GM03348 (cell line): ENCODE measurements at places on chromosomes 1 and 21.

- DNase-seq, result no peak
Observed at GRCh38 chr1:15334995-15335394, 74.7 kb upstream of the EFHD2 start.

- peak; percentile 85 for DNase-seq
Observed at GRCh38 chr1:212161231-212161781, 123.9 kb upstream of the PPP2R5A start.

DNA sequence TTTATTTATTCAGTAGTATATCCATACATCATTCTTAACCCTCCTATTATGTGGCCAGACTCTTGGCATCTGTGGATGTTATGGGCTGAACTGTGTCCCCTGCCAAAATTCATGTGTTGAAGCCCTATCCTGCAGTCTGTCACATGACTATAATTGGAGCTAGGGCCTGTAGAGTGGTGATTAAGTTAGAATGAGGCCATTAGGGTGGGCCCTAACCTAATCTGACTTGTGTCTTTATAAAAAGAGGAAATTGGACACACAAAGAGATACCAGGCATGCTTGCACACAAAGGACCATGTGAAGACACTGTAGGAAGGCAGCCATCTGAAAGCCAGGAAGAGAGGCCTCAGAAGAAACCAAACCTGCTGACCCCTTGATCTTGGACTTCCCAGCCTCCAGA lies 6.6 kb downstream of the ZMYND12 start:
- no peak for DNase-seq

DNA sequence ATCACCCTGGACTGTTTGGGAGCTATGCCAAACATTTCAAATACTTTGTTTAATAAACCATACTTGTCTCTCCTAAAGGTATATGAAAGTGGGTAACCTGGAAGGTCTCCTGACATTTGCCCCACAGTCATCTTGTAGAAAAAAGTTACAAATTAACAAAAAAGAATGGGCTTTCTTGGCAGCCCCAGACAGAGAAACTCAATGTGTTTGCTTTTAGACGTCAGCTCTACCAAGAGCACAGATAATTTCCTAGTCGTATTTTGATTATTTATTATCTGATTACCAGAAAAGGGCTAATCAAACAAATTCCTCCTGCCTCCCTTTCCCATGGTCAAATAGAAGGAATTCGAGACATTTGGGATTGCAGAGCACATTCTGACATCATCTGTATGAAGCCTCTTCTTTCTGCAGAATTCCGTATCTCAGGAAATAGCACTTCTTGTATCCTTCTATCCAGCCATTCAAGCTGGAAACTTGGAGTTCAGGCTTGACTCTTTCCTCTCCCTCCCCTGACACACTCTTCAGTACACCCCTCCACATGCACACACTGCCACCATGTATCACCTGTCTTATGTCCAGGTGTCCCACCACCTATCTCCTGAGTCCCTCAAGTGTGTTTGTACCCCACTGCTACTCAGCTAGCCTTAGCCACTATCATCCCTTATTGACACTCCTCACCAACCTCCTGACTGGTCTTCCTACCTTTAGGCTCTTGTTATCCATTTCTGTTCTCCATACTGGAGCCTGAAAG lies 42.8 kb upstream of the LEPR start:
- DNase-seq, result no peak

DNA sequence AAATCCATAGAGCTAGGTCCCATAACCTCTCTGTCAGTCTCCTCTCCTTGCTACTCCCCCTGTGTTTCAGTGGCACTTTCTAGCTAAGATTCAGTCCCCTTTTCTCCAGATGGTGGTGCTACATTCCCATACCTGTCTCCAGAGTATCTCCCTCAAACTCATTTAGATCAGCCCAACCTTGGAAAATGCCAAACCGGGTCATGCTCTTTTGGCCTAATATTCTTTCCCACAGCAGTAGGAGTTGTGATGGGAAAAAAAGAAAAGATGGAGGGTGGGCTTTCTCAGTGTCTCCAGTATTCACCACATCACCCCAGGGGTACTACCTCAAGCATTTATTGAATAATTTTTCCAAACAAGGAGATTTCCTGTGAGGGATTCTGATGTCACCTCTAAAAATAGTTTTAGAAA lies 3.2 kb upstream of the RXFP4 start:
- DNase-seq, result peak; percentile 63

- no peak for DNase-seq
Observed at GRCh38 chr1:13950637-13951036, 250.6 kb downstream of the PRDM2 start.

GRCh38 chr1:45739137-45739536 lies 11.3 kb downstream of the IPP start:
- no peak for DNase-seq

DNA sequence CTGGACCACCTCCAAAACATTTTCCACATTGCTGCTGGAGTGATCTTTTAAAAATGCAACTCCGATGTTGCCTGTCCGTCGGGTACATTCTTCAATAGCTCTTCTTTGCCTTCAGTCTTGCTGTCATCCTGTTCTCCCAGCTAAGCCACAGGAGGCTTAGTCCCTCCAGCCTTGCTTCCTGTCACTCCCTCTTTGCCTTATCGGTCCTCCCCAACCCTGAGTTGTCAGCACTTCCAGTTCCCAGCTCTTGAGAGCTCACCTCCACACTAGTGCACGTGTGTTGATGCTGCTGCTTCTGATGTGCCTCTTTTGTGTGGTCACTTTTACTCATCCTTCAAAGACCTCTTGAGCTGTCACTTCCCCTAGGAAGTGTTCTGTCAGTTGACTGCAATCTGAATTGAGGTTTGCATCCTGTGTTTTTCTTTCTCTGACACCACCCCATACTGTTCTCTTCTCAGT lies 15.3 kb downstream of the UCK2 start:
- peak; percentile 37 for DNase-seq

GRCh38 chr1:246215510-246215903 lies 291.6 kb downstream of the SMYD3 start:
- DNase-seq, result no peak

GRCh38 chr1:72283307-72284083 lies 1.2 kb upstream of the NEGR1 start:
- DNase-seq, result peak; percentile 88

DNA sequence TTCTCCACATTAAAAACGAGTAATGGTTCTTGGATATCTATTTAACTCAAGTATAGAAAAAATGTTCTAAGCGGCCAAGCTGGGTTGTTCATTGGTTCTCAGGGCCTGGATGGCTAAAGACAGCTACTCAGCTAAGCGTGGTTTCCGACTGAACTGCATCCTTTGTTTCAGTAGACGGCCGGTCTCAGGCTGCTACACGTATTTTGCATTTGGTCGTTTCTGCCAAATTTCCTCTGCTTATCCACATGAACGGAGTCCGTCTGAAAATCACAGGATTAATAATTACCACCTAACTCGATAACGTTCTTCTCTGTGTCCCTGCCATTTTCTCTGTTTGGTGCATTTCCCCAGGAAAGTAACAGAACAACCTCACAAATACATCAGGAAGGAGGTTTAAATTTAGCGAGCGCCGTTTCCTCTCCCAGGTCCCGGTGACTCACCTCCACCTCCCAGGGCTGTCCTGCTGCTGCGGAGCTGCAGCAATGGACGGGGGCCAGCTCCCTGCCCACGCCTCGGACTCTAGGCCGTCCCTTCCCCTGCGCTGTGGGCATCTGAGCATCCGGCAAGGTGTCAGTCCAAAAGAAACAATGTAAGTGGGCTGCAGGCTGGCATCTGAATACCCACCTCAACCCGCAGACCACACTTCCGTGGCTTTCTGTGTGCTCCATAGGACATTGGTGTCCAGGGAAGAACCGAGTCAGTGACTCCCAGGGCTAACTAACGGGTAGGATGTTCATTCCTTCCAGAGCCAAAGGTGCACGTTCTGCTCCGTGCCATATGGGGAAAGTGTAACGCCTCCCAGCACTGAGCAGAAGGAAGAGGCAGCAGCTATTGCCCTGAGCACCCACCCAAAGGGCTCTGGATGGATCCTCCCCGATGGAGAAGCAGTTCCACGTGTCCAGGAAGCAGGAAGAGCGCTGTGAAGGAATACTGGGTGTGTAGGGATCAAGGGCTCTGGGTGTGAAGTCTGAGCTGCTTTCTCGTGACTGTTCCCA lies 4.1 kb upstream of the GABRD start:
- no peak for DNase-seq

- no peak for DNase-seq
Observed at GRCh38 chr1:56845343-56845742, 9.3 kb upstream of the C8A start.

GRCh38 chr1:49104575-49104974 lies 327.9 kb upstream of the BEND5 start:
- DNase-seq, result no peak

GRCh38 chr1:193549081-193549480 lies 362.7 kb upstream of the B3GALT2 start:
- DNase-seq, result no peak

DNA sequence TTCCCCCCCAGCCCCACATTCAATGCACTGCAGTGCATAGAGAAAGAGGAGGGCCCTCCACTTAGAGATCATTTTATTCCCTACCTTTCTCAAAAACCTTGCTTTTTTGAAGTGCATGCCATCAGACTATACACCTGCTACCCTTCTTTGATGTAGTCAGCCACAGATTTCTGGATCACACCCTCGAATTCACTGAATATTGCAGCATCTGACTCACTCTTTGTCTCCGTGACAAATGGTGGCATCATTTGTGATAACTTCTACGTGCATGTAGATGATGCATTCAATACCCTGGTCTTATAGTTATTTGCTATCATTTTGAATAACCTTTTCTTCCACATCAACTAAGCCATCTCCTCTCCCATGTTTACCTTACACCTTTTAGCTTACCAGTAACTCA lies 310.3 kb upstream of the SGIP1 start:
- DNase-seq, result no peak
